ENCODE measurements at places on chromosomes 12 and 14. TPM values are rescaled to one million over a fixed set of nuclear protein-coding genes. Genes with fewer than 3 reads are reported as not detected.

DNA sequence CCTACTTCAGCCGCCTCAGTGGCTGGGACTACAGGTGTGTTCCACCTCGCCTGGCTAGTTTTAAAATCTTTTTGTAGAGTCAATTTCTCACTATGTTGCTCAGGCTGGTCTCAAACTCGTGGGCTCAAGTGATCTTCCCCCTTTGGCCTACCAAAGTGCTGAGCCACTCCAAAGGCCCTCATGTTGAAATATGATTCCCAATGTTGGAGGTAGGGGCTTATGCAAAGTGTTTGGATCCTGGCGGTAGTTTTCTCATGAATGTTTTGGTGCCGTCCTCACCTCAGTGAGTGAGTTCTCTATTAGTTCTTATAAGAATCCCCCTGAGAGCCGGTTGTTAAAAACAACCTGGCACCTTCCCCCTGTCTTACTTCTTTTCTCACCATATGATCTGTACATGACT, 784.6 kb downstream of the TMTC2 start:
- H3K36me3 ChIP-seq, result no peaks in the 10 kb centered on the region
- H3K4me1 ChIP-seq, result no peaks in the 10 kb centered on the region
- no peak overlapping the region for H3K27ac ChIP-seq

DNA sequence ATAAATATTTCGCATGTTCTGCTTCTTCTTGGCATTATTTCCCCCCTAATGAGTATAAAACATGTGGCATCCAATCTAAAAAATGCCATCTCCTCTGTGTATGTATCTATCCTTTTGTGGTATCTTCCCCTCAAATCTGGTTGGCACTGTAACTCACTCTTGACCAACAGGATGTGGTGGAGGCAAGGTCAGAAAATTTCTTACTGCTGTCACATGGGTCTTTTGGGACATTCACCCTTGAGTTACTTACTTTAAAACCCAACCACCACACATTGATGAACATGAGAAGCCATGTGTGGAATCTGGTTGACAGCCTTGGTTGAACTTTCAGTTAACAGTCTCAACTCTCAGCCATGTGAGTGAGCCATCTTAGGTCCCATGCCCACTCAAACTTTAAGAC, 516.9 kb downstream of the SLC16A7 start:
- H3K4me3 ChIP-seq, result no peak overlapping the region
- H3K27ac ChIP-seq, result no peak overlapping the region
- no peaks in the 10 kb centered on the region for H3K27me3 ChIP-seq
- DNase-seq, result no peak

DNA sequence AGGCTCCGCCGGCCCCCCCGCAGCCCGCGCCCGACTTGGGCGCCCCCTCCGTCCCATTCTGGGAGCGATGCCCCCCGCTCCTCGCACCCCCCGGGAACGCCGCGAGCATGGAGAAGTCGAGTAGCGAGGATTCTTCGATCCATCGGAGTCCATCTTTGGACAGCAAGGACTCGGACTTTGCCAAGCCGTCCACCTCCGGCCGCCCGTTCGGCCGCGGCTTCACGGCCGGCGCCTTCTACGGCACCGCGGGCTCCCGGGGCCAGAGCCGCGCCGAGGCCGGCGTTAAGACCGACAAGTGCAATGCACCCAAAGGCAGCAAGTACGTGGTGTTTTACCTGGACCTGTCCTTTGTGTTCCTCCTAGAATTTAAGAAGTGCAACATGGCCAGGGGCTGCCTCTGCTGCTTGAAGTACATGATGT, 123.6 kb downstream of the TSPAN9 start:
- no peak overlapping the region for H3K27ac ChIP-seq
- no peaks in the 10 kb centered on the region for H3K36me3 ChIP-seq
- H3K27me3 ChIP-seq, result peaks cover 52% of the 10 kb centered on the region
- no peaks in the 10 kb centered on the region for H3K4me1 ChIP-seq
- H3K4me3 ChIP-seq, result peak overlapping the region; percentile 66
- DNase-seq, result peak; percentile 87

DNA sequence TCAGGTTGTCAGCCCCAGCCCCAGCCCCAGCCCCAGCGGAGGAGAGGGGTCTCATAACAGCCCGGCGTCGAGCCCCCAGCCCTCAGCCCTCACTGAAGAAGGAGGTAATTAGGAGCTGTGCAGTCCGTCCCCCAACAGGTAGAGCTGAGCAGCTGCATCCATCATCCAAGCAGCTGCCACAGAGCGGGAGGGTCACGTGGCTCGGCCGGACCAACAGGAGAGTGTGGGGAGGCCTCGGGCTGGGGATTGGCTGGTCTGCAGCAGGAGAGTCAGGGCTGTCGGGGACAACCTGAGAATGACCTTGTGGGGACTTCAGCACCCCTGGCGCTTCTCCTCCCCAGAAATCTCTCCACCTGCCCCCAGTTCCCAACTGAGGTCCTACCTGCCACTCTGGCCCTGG, 29.6 kb downstream of the SMUG1 start:
- DNase-seq, result peak; percentile 83
- H3K4me3 ChIP-seq, result no peak overlapping the region
- no peaks in the 10 kb centered on the region for H3K27me3 ChIP-seq
- peaks cover 11% of the 10 kb centered on the region for H3K4me1 ChIP-seq

DNA sequence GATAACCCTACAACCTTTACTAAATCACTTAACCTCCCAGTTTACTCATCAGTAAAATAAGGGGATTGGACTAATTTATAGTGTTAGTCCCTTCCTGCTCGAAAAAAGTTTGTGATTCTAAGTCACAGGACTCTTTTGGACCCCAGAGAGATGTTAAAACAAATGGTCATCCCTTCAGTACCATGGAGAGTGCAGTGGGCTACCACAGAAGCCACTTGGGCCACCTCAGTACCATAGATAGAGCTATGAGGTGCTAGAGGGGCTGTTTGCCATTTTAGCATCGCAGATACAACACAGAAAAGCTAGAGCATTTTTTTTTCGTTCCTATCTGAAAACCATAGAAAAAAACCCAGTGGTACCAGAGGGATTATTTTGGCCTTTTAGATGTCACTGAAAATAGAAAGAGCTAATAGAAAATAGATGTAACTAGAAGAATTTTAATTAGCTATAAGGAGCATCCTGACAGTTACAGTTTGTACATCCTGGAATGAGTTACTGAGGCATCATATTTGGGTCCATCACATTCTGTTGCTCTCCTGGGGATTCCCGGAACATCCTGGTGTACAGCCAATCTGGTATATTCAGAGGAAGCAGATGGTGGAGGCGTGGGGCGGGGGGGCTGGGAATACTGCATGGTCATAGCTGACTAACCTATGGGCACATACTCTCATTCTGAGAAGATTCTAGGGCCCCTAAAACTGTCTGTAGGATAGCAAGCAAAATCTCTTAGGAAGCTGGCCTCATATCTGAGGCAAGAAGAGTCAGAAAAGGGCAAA, 2.8 kb downstream of the ZNF219 start:
- DNase-seq, result peak; percentile 93
- H3K4me3 ChIP-seq, result no peak overlapping the region
- peaks cover 6% of the 10 kb centered on the region for H3K27me3 ChIP-seq
- H3K4me1 ChIP-seq, result peaks cover 18% of the 10 kb centered on the region
- no peak overlapping the region for H3K27ac ChIP-seq

GRCh38 chr12:48379794-48380193, 29.1 kb upstream of the ZNF641 start:
- no peaks in the 10 kb centered on the region for H3K36me3 ChIP-seq
- no peak overlapping the region for H3K4me3 ChIP-seq
- H3K4me1 ChIP-seq, result no peaks in the 10 kb centered on the region
- no peak for DNase-seq
- no peak overlapping the region for H3K27ac ChIP-seq

- peaks cover 16% of the 10 kb centered on the region for H3K27me3 ChIP-seq
- no peaks in the 10 kb centered on the region for H3K4me1 ChIP-seq
- no peak overlapping the region for H3K4me3 ChIP-seq
- H3K27ac ChIP-seq, result no peak overlapping the region
These were observed 222.9 kb upstream of the MYL2 start for GRCh38 chr12:111143271-111143670.

- peaks cover 14% of the 10 kb centered on the region for H3K4me1 ChIP-seq
- peak; percentile 97 for DNase-seq
- H3K27ac ChIP-seq, result peak within 1 kb of the TSS; percentile 95
- H3K36me3 ChIP-seq, result peaks cover 12% of the 10 kb centered on the region
- peak within 1 kb of the TSS; percentile 81 for H3K4me3 ChIP-seq
- no peaks in the 10 kb centered on the region for H3K27me3 ChIP-seq
These were observed at the start of gene ANKLE2 for GRCh38 chr12:132761032-132761920. ANKLE2 (minus strand) TSS chr12:132761832; CDS start chr12:132761798, 34 bp downstream.

DNA sequence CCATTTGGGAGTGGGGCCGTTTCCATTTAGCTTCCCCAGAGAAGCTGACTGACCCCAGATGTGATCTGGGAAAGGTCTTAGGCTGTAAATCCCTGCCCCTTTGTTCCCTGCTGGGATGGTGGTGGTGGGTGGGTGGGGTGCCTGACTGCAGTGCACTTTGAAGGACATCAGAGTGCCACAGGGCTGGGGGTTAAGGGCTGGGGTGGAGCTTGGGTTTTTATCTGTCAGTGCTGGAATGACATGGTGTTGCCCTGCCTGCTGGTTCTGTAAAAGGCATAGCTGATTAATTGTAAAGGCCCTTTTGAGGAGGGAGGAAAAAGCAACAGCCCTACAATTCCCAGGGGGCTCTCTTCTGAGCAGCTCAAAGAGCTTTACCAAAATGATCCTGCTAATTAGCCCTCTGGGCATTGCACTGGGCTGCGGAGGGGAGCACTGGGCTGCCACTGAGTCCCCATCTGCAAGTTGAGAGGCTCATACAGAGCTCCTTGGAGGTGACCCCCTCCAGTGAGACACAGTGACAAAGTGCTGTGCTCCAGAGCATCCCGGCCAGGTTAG, 21.1 kb downstream of the PLEKHG3 start:
- H3K27me3 ChIP-seq, result no peaks in the 10 kb centered on the region
- H3K4me1 ChIP-seq, result peaks cover 41% of the 10 kb centered on the region
- DNase-seq, result peak; percentile 84
- no peaks in the 10 kb centered on the region for H3K36me3 ChIP-seq
- no peak overlapping the region for H3K4me3 ChIP-seq

GRCh38 chr14:96479435-96480146, 22.6 kb upstream of the PAPOLA start:
- H3K27ac ChIP-seq, result no peak overlapping the region
- no peak overlapping the region for H3K4me3 ChIP-seq
- no peak for DNase-seq
- H3K4me1 ChIP-seq, result no peaks in the 10 kb centered on the region
- H3K36me3 ChIP-seq, result no peaks in the 10 kb centered on the region

GRCh38 chr12:79069009-79069408, 204.4 kb downstream of the SYT1 start:
- no peak for DNase-seq
- no peak overlapping the region for H3K4me3 ChIP-seq
- no peak overlapping the region for H3K27ac ChIP-seq
- H3K4me1 ChIP-seq, result no peaks in the 10 kb centered on the region

DNA sequence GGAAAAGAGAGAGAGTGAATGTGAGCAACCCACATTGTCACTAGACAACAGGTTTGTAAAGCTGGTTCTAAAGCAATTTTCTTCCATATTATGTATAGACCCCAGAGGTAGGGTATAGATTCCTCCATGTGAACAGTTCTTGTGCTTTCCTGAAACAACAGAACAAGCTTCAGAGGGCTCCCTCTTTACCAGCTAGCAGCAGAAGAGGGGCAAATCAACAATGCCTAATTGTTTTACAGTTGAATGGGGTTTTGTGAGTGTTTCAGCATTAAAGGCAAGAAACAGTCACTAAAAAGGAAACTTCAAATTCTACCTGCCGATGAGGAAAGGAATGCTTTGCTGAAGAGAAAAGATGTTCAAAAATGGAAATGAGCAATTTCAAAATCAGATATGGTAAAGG, 341.2 kb upstream of the KITLG start:
- H3K27ac ChIP-seq, result no peak overlapping the region
- no peak for DNase-seq
- H3K4me3 ChIP-seq, result no peak overlapping the region
- no peaks in the 10 kb centered on the region for H3K27me3 ChIP-seq
- H3K4me1 ChIP-seq, result peaks cover 24% of the 10 kb centered on the region
- H3K36me3 ChIP-seq, result no peaks in the 10 kb centered on the region

GRCh38 chr14:98984719-98985041, 287.3 kb downstream of the BCL11B start:
- no peaks in the 10 kb centered on the region for H3K36me3 ChIP-seq
- H3K4me1 ChIP-seq, result no peaks in the 10 kb centered on the region
- H3K27ac ChIP-seq, result no peak overlapping the region
- no peaks in the 10 kb centered on the region for H3K27me3 ChIP-seq
- H3K4me3 ChIP-seq, result no peak overlapping the region

GRCh38 chr12:77741974-77742517, 88.6 kb upstream of the NAV3 start:
- H3K27me3 ChIP-seq, result no peaks in the 10 kb centered on the region
- H3K27ac ChIP-seq, result no peak overlapping the region
- no peaks in the 10 kb centered on the region for H3K36me3 ChIP-seq
- no peak for DNase-seq
- H3K4me3 ChIP-seq, result no peak overlapping the region
- no peaks in the 10 kb centered on the region for H3K4me1 ChIP-seq

DNA sequence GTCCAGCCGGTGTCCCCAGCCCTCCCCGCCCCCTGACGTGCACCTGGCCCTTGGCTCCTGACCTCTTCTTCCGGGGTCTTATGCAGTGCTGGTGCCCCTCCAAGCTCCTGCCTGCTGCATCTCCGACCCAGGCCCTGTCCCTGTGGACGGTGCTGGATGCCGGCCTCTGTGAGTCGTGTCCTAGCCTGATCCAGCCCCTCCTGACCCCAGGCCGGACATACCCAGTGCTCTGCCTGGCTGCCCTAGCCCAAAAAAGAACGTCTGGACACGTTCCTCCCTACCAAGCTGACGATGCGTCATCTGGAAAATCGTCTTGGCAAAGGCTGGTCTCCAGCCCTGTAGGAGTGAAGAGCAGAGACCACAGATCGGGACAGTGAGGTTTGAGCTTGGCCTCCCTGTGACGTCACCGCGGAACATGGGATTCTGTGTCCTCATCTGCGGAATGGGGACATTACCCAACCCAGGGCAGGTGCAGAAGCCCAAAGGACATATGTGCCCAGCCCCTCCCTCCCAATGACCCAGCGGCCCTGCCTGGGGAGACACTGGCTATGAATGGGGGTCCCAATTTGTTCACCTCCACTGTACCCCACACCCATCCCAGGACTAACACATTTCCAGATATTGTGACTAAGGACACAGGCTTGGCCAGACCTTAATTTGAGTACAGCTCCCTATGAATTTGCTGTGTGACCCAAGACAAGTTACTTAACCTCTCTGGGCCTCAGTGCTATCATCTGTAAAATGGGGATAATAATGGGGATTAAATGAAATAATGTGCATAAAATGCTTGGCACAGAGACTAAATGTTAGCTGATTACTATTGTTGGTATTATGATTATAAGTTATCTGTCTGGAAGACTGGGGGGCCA, 51.0 kb upstream of the BCL11B start:
- H3K4me1 ChIP-seq, result no peaks in the 10 kb centered on the region
- DNase-seq, result peak; percentile 92

GRCh38 chr14:53192052-53192760, 39.1 kb upstream of the DDHD1 start:
- no peaks in the 10 kb centered on the region for H3K36me3 ChIP-seq
- peak; percentile 82 for DNase-seq
- no peak overlapping the region for H3K4me3 ChIP-seq
- H3K27me3 ChIP-seq, result no peaks in the 10 kb centered on the region

GRCh38 chr12:49293056-49293956, 1.6 kb upstream of the PRPH start:
- no peaks in the 10 kb centered on the region for H3K36me3 ChIP-seq
- H3K4me3 ChIP-seq, result no peak overlapping the region
- H3K27ac ChIP-seq, result no peak overlapping the region
- peak; percentile 79 for DNase-seq
- no peaks in the 10 kb centered on the region for H3K4me1 ChIP-seq

The RASSF9 gene
- 5.8 TPM for total RNA-seq

The C3AR1 gene
- 0.72 TPM for total RNA-seq

The ITFG2 gene
- 20.6 TPM for total RNA-seq

The OLR1 gene
- under 0.01 TPM for total RNA-seq

The SLC25A47 gene
- not detected for total RNA-seq

The CDK17 gene
- 68.0 TPM for total RNA-seq

Data from osteoblast (primary cell).